ENCODE measurements at places on chromosomes 16 and 17.

- DNase-seq = no peak
Observed at GRCh38 chr16:30060836-30061554, 4.6 kb upstream of the ALDOA start.

GRCh38 chr17:64382061-64382583 lies 8.5 kb downstream of the PECAM1 start:
- no peak for DNase-seq

GRCh38 chr16:66273053-66273452 lies 93.4 kb upstream of the CDH5 start:
- DNase-seq = no peak

GRCh38 chr17:47719411-47720152 lies 13.5 kb upstream of the TBX21 start:
- no peak for DNase-seq

GRCh38 chr17:44279666-44280391 lies 11.9 kb upstream of the SLC4A1 start:
- DNase-seq = no peak

DNA sequence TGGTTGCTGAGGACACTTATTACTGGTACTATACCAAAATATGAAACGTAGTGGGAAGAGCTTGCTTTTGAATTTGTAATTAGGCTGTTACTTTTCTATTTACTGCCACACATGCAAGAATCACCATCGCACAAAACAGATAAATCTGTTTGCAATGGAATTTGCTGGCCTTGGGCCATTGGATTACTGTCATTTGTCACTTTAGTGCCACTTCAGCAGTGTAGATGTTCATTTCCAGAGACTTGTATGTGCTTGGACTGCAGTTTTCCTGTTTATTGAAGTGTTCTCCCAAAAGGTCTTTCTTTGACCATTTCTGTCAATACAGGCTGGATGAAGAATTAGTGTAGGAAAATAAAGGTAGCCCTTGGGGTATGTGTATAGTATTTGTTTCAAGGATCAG lies 4.5 kb downstream of the USP10 start:
- no peak for DNase-seq

DNA sequence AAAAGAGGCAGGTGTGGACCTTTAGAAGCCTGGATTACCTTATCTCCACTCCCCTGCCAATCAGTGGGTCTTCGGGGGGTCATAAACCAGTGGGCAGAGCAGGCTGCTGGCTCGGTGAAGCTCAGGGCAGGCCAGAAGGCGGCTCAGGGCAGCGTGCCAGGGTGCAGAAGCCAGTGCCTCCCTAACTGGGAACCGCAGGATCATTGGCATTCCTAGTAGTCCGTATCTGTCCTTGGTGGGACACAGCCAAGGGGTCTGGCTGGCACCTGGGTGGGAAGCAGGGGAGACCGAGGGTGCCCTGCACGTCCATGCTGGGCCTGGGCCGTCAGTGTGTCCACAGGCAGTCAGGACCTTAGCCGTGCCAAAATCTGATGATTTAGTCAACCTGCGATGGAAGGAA lies 76.8 kb downstream of the SEC14L1 start:
- DNase-seq = peak; percentile 82

Measured in G401 (cell line).